ENCODE measurements at places on chromosomes 2 and 18. TPM values are rescaled to one million over a fixed set of nuclear protein-coding genes. Genes with fewer than 3 reads are reported as not detected.

GRCh38 chr2:133609664-133610063, 41.4 kb upstream of the NCKAP5 start:
- no peak for DNase-seq

DNA sequence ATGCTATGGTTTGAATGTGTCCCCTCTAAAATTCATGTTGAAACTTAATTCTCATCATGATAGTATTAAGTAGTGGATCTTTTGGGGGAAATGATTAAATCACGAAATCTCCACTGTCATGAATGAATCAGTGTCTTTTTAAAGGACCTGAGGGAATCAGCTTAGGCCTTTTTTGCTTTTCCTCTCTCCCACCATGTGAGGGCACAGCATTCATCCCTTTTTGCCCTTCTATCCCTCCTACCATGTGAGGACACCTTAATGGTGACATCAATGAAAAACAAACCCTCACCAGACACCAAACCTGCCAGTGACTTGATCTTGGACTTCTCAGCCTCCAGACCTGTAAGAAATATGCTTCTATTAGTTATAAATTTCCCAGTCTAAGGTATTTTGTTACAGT, 247.1 kb upstream of the UBE2E3 start:
- no peak for DNase-seq

DNA sequence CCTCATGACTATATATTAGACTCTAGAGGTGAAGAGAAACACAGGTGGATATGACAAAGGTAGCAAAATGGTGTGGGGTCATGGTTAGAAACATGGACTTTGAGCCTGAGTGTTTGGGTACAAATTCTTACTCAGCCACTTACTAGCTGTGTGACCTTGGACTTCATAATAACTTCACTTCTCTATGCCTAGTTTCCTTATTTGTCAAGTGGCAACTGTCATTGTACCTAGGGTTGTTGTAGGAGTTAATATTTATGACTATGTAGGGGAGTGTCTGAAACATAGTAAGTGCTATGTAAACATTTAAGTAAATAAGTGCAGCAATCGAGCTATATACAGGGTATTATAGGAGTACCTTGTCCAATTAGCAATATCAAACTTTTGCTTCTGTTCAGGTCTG, 49.7 kb upstream of the RAPH1 start:
- no peak for DNase-seq

DNA sequence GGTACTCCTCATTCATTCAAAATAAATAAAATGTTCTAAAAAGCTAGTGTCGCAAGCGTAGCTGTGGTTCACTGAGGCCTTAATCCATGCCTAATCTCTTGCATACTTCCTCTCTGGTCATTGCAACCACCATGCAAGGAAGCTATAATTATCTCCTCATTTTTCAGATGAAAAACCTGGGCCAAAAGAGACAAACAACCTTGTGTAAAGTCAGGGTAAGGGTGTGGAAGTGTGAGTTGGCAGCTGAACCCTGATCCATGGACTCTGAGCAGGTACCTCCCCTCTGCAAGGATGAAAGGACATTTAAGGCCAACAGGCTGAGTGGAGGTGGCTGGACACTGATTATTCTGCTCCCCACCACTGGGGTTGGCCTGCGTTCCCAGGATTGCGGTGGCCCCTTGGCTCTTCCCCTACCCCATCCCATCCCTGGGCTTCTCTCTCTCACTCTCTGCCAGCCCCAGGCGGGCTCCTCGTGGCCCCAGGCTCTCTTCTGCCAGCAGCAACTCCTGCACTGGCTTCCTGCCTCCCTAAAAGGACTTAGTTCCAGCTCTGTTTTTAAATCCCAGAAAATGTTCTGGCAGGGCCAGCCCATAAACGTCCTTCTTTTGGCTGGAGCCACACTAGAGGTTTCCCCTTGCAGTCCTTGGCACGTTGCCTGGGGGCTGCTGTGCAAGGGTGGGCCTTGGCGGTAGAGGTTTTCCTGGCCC, 72.0 kb upstream of the AFF3 start:
- no peak for DNase-seq

The GPR155 gene
- 6.4 TPM for total RNA-seq

The LBX2 gene
- total RNA-seq = 3.0 TPM

The IL36G gene
- not detected for total RNA-seq

The LRP1B gene
- under 0.01 TPM for total RNA-seq
